ENCODE measurements at places on chromosomes 1 and 21.

- peak; percentile 37 for DNase-seq
Observed at GRCh38 chr1:37793773-37794371, at the start of gene MANEAL. Gene MANEAL (plus strand): TSS chr1:37793847. CDS start chr1:37794183, 336 bp downstream.

- DNase-seq: no peak
Observed at GRCh38 chr1:90127288-90127953, 132.5 kb downstream of the ZNF326 start.

DNA sequence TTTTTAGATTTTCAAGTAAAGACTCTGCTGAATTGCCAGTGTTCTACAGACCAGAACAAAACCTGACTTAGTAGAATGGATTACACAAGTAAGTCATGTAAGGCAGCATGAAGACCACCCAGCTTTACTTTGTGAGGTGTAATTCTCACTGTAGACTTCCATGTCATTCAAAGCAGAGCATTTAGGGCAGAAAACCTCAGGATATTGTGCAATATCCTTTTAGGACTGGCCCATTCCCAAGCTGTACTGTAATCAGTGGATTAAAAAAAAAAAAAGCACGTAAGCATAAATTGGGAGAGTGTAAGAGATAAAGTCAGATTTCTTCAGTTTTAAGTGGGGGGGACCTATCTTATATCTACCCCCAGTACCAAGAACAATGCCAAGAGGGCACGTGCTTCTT is 380.5 kb upstream of the PRMT6 start:
- DNase-seq: peak; percentile 2

DNA sequence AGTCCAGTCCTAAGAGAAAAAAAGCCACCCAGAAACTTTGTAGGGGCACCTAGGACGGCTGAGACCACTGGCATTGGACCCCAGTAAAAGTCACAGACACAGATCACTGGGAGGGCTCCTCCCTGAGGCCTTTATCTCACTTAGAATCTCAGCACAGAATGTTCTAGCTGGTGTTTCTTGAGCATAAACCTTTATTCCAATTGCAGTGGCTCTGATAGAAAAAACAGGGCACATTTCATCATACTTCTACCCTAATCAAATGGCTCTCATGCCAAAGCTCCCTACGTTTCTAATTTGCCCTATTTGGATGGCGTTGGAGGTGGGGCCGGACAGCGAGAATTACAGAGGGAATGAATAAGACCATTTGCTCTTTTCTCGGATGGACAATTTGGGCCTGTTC is 53.8 kb downstream of the NGF start:
- DNase-seq: no peak

DNA sequence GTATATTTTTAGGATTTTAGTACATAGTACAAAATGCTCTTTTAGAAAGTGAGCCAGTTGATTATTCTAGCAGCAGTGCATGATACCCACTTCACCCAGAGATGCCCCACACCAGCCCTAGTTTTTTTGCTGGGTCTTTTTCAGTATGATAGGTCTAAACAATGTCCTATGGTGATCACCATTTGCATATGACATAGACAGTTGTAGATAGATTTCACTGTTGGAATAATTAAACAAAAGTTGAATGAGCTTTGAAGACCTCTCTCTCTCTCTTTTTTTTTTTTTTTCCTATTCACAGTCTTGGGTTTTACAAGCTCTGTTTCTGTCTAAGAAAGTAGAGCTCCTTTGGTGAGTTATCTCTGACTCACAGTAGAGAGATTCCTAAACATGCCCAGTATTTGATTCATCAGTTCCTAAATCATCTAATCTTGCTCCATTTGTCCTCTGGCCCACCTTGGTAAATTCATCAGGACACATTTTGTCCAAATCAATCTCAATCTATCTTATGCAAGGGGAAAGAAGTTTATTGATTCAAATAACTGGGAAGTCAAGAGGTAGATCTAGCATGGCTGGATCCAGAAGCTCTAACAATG is 44.7 kb upstream of the VAV3 start:
- no peak for DNase-seq

DNA sequence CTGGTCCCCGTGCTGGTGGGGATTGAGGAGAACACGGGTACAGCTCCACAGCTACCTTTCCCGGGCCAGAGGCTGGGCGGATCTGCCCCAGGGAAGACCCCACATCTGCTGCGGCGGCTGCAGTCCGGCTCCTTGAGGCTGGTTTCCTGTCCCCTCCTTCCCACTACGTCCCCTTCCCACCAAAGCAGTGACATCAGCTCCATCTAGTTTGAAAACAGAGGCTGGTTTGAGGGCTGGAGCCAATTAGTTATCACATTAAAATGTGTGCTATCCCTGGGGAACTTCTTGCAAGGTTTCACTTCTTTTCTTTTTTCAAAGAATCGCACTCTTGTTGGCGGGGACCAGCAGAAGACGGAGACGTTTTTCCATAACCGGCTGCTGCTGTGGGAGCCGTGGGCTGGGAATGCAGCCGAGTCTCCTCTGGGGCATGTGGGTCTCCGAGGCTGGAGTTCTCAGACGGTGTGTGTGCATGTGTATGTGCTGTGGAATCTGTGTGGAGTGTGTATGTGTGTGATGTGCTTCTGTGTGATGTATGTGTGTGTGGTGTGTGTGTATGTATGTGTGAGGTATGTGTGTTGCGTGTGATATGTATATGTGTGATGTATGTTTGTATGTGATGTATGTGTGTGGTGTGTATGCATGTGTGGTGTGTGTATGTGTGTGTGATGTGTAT is 8.9 kb upstream of the PCBP3 start:
- DNase-seq: no peak

- DNase-seq: peak; percentile 24
Observed at GRCh38 chr1:160862203-160863060, at the start of gene CD244. Gene CD244 (minus strand): TSS chr1:160862887. CDS start chr1:160862677, 210 bp downstream.

DNA sequence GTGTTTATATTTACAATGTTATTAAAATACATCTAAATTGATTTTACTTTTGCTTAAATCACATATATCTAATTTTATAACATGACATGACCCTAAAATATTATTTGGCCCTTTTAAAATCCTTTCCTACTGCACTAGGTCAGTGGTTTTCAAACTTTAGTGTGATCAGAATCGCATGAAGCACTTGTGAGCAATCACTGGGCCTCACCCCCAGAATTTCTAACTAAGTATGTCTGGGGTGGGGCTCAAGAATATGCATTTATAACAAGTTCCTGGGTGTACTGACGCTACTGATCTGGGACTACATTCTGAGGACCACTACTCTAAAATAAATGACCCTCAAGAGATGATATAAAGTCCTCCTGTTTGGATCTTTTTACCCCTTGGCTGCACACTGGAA is 8.8 kb downstream of the COL24A1 start:
- DNase-seq: no peak

GRCh38 chr1:227092069-227092468 is 152.0 kb downstream of the COQ8A start:
- DNase-seq: no peak

GRCh38 chr1:180309338-180309737 is 79.3 kb downstream of the LHX4 start:
- DNase-seq: peak; percentile 9

DNA sequence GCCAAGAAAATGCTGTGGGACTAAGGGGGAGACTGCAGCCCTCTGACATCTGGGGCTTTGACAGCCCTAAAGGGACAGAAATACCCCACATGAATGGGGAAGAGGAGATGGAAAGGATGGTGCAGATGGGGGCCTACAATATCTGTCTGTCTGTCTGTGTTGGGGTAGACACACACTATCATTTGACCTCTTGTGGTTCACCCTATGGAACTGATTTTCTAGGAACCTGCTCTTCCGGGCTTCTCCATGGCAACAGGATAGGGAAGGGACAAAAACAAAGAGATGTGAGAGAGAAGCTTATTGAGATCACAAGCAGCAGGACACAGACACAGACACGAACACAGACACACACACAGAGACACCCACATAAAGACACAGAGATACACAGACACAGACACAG is 17.1 kb downstream of the KIF21B start:
- DNase-seq: no peak

DNA sequence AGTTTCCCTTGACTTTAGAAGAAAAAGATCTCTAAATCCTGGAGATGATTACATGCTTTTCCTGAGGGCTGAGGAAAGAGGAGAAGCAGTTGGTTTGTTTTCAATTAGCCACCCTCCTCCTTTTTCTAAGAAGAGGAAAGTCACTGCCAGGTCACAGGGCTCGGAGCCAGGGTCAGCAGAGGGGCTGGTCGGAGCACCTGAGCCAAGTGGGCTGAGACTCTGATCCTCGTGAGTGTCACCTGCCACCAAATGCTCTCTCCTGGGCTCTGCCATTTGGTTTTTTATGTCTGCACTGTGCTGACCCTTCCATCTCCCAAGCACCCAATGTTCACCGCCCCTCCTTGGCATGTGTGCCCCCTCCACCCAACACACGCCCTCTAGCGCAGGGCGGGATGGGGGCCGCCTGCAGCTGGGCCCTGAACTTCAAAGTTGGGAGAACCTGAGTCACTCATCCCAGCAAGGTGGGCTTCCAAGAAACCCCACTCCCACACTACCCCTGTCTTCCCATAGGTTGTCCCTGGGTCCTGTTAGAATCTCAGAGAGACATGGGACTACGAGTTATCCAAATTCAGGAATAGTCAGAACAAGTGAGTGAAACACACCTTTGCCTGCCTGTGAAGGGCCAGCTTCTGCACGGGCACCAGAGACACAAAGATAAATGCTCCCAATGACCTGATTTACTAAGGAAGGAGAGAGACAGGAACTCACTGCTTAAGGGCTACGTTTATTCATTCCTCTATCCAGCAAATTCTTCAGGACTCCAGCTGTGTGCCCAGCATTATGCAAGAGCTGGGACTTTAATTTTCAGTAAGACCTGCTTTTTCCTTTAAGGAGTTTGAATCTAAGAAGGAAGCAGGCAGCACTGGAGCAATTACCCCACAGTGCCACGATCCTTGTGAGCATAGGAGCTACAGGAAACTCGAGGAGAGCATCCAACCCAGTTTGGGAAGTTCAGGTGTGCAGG is 127.5 kb downstream of the RHOU start:
- DNase-seq: no peak

DNA sequence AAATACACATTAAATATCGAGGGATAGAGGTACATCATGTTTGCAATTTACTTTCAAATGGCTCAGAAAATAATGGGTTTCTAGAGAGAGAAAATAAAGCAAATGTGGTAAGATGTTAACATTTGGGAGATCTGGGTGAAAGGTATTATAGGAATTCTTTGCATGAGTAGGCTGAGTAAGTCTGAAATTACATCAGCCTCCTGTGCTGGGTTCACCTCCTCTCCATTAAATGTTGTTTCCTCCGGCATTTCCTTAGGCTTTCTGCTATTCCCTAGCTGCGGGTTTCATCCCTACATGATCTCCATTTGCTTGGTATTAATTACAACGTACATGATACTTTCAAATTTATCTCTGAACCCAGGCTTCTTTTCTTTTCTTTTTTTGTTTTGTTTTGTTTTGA is 31.6 kb downstream of the ZMYND12 start:
- DNase-seq: no peak

- peak; percentile 72 for DNase-seq
Observed at GRCh38 chr1:27402349-27402754, 9.9 kb downstream of the GPR3 start.

- DNase-seq: no peak
Observed at GRCh38 chr21:46054451-46054881, 43.4 kb upstream of the COL6A2 start.

DNA sequence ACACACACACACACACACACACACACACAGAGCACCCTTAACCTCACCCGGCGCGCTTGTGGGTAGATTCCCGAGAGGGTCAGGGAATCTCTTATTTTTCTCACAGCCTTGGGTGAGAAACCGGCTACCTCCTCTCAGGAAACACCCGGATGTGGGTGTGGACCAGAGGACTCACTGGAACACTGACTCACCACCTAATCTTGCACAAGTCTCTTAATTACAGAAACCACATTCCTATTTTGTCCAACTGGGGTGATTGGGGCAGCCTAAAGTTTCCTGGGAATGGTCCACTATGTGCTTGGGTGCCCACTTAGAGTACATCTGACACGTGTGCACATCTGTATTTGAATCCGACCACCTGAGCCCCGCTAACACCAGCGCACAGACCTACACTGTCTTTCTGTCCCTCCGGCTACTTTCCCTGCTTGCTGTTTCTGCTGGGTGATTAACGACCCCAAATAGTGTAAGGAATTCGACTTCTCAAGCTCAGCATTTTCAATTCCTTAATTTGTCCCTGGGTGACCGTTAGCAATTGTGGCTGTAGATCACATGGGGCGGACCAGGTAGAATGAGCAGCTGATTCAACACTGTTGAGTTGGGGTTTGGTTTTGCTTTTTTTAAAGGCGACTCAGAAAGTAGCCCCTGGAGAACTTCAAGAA is 14.0 kb upstream of the TBX15 start:
- no peak for DNase-seq

DNA sequence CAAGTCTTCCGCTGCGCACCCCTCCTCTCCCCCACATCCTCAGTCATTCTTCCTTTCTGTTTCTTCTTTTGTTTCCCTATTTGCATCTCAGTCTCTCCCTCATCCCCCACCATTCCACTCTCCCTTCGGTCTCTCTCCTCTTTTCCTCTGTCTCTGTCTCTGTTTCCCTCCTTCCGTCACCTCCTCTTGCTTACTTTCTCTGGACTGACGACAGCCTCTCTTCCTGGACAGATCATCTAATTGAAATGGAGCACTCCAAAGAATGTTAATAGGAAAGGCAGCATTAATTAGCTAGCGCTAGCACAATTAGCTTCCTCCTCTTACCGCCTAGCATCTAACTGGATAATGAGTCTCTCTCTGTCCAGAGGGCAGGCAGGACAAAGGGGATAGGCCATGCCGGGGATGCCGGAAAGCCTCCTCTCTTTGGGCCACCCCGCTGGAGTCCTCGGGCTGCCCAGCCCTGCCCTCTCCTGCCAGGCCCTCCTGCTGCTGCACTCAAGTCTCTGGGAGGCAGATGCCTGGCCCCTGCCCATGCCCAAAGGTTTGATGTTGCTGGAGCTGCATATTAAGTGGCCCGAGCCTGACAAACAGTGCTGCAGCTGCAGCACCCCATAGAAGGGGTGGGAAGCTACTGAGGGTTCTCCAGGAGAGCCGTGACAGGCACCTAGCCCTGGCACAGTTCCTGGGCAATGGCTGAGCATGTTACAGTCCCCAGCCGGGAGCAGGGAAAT is 20.8 kb downstream of the DISP3 start:
- DNase-seq: no peak

- peak; percentile 21 for DNase-seq
Observed at GRCh38 chr1:198876371-198876871, 237.6 kb downstream of the PTPRC start.

GRCh38 chr1:156744786-156745419 is 4.0 kb upstream of the MRPL24 start:
- no peak for DNase-seq

DNA sequence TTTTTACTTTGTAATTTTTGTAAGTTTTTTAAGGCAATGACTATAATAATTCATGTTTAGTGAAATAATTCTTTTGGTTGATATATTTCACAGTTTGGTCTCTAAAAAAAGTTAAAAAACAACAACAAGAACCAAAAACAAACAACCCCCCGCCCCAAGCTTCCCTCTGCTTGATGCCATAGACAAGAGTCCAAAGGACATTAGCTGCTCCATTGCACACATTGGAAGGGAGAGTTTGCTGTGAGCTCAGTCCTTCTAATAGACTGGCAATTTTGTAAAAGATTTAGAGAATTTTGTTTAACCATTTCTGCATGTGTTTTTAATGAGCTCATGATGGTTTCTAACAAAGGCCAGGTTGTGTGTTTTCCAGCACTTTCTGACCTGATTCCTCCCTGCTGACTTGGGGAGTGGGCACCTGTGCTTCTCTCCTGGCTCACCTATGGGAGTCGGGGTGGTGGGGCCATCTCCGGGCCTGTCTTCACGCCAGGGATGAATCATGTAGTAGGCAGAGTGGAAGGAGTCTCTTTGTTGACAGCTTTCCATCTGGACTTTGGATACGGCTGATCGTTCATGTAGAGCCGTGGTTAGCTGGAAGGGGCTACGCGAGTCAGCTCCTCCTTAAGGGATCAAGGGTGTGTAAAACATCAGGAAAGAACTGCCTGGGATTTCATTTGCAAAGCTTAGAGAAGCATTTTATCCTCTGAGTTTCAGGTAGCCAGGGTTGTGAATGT is 14.1 kb downstream of the ZBTB18 start:
- no peak for DNase-seq

All from umbilical cord (tissue), 2 donors.